ENCODE measurements at places on chromosomes 12 and 14.
A peak's percentile ranks its signal among the peaks of the same experiment; 100 is the strongest.

- DNase-seq: no peak
Measured at GRCh38 chr12:26749781-26750180, 83.2 kb downstream of the ITPR2 start.

GRCh38 chr12:39605501-39605900 lies 14.1 kb downstream of the ABCD2 start:
- no peak for DNase-seq

GRCh38 chr12:6157482-6157881 lies 33.0 kb upstream of the VWF start:
- no peak for DNase-seq

- no peak for DNase-seq
Measured at GRCh38 chr12:117300174-117300573, 61.3 kb downstream of the NOS1 start.

DNA sequence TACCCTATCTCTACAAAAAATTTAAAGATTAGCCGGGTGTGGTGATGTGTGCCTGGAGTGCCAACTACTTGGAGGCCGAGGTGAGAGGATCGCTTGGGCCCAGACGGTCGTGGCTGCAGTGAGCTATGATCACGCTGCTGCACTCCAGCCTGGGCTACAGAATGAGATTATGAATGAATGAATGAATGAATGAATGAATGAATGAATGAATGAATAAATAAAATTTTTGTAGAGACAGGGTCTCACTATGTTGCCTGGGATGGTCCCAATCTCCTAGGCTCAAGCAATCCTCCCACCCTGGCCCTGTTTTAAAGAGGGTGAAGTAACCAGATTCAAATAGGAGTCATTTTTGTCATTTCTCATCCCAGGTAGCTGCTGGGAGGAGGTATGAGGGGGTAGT lies 176.2 kb upstream of the HIF1A start:
- no peak for DNase-seq

GRCh38 chr14:32374155-32374554 lies 45.1 kb downstream of the AKAP6 start:
- no peak for DNase-seq

DNA sequence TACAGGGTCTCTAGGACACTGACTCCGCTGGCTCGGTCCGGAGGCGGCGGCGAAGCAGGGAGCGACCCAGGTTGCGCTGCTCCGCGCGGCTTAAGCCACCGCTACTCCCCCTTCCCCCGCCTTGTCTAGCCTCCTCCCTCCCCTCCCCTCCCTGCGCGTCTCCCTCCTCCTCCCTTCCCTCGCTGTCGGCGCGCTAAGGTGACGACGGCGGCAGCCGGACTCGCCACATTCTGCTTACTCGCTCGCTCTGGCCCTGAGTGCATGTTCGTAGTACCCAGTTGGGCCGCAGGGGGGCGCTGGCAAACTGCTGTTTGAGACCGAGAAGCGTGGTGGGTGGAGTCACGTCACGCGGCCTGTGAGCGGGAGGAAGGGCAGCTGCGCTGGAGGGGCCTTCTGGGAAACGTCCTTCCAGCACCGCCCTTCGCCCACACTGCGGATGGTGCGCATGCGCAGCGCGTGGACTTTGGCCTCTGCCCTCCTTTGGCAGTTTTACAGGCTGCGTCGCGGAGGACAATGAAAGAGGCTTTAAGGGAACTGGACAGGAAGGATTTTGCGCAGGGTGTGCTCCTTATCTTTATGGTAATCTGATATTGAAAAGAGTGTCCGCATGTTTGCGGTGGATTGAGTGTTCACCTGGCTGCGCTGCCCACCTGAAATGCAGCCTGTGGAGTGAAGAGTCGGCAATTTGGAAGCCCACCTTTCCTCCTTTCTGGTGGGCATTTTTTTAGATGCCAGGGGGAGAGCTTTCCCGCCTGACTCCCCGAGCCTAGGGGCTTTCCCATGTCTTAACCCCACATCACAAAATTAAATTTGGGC lies at the start of gene SCAF11:
Gene SCAF11, minus strand, starts transcription at position 107 of the 816 bp plus-strand sequence. CDS start 26,407 bp downstream, outside the sequence.
- DNase-seq: peak; percentile 100

All from activated naive CD4-positive, alpha-beta T cell (primary cell).